ENCODE measurements at places on chromosomes 4 and X.

- no peak for DNase-seq
Measured at GRCh38 chr4:169311643-169312365, 41.0 kb upstream of the SH3RF1 start.

DNA sequence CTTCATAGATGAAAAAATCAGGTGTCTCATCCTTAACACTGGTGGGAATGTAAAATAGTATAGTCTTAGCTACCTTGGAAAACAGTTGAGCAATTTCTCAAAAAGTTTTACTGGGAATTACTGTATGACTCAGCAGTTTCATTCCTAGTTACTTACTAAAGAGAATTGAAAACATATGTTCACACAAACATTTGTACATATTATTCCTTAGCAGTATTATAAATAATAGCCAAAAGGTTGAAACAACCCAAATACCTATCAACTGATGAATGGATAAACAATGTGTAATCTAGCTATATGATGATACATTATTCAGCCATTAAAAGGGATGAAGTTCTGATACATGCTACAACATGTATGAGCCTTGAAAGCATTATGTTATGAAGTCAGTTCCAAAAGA lies 41.7 kb downstream of the RBM46 start:
- DNase-seq = no peak

- no peak for DNase-seq
Measured at GRCh38 chrX:10045327-10046000, 78.3 kb downstream of the CLDN34 start.

DNA sequence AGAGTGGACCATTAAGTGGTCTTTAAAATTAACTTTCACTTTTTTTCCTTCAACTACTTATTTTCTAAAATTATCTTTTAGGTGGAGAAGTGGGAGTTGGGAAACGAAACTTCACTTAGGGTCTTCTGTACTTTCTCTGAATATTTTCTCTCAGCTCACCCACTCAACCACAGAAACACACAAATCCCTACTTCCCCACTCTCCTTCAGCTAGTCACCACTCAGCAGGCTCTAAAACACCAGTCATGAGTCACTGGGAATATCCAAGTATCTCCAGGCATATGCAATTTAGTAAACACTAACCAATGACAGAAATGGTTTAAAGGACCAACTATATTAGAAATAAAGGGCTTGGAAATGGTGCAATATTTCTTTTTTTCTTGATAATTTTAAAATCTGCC lies 153.0 kb upstream of the RPS6KA6 start:
- no peak for DNase-seq

DNA sequence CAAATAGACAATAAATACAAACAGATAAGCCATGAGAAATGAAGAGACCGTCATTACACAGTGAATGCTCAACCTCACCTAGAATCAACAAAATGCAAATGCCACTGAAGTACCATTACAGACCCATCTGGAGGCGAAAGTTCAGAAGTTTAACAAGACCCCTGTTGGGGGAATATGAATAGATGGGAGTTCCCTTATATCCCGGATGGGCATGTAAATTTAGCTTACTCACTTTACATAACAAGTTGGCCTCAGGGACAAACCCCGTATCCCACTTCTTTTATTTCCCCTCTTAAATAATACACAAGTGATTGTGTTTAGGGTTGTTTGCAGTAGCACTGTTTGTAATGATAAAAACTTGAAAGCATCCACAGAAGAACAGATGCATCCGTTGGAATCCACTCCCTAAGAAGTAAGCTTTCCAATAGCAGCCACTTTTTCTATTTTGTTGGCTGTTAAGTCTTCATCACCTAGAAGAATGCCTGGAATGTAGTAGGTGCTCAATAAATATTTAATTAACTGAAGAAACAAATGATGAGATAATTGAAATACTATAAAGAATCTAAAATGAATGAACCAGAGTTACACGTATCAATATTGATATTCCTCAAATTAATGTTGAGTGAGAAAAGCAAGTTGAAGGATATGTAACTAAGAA lies 1076.3 kb upstream of the TENM3 start:
- DNase-seq = no peak

Data from esophagus muscularis mucosa (tissue), 4 donors.